ENCODE measurements at places on chromosomes 2 and 18. TPM values are rescaled to one million over a fixed set of nuclear protein-coding genes. Genes with fewer than 3 reads are reported as not detected.
A peak's percentile ranks its signal among the peaks of the same experiment; 100 is the strongest.

GRCh38 chr2:73087311-73087710 is 15.8 kb upstream of the SFXN5 start:
- no peak for DNase-seq

DNA sequence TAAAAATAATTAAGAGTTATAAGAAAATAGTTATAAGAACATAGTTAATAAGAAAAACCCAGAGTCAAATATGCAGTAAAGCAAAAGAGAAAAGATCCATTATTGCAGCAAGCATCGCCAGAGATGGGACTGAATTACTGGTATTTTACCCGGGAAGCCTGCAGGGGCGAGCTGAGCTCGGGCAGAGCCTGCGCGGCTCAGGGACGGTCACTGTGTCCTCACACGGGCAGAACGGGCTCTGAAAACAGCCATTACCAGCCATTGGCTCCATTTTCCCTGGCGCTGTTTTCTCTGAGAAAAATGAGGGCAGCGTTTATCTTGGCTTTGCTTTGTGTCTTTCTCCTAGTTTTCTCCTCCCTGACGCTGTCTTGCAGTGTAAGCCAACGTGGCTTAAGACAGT is 95.3 kb upstream of the ALKAL2 start:
- no peak for DNase-seq

- peak; percentile 37 for DNase-seq
Measured at GRCh38 chr2:165573534-165574461, 104.3 kb downstream of the CSRNP3 start.

- DNase-seq = no peak
Measured at GRCh38 chr2:216259081-216259480, 113.2 kb downstream of the MARCHF4 start.

DNA sequence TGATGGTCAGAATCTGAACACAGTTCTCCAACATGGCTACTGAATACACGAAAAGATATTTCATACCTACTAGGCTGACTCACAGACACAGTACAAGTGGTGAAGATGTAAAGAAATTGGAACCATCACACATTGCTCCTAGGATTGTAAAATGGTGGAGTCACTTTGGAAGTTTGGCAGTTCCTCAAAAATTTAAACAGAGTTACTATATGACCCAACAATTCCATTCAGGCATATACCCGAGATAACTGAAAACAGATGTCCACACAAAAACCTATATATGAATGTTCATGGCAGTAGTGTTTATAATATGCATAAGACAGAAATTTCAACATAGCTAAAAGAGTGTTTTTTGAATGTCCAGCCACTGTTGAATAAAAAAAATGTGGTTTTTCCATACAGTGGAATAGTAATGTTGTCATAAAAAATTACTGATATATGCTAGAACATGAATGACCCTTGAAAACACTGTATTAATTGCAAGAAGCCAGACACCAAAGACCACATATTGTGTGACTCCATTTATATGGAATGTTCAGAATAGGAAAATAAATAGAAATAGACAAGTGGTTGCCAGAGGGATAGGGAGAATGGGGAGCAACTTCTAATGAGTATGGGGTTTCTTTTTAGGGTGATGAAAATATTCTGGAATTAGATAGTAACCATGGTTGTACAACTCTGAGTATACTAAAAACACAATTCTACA is 10.1 kb downstream of the RMP24 start:
- no peak for DNase-seq

DNA sequence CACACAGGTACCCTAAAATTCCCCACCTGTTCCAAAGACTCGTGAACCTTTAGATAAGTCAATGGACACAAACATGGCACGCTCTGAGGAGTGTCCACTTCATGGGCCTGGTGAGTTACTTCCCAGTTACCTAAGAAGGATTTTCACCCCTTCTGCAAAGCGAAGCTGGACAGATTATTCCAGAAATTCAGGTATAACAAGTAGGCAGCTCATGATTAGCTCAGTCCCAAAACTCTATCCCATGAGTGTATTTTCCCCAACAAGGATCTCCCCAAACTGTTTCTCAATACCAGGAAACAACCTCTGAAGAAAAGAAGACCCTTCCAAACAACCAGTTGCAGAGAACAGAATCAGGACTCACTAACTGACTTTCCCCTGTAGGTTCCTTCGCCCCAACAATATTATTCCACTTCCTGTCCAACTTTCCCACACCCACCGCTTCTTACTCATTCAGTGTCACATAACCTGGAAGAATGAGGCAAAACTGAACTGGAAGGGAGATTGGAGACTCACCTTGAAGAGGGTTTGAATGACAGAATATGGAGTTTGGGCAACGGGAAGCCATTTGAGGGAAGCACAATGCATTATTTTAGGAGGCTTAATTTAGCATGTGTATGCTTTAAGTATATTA is 120.1 kb downstream of the ANTXR1 start:
- no peak for DNase-seq

GRCh38 chr2:165369131-165369897 is 100.2 kb upstream of the CSRNP3 start:
- no peak for DNase-seq

DNA sequence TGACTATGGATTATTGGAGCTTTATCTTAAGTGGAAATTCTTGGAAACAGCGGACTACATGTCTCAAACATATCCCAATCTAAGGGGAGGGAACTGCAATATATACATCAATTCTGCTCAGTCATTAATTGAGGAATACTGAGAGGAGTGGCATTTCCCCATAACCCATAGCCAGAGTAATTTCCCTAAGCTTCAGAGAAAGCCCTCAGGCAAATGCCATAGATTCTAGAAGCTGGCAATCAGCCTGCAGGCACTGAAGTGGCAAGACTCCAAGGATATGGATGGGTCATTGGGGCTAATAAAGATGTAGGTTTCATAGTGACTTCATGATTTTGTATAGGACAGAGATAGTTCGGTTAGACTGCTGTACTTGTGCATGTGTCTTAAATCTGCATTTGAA is 1960.5 kb upstream of the PIK3C3 start:
- DNase-seq = no peak

- DNase-seq = no peak
Measured at GRCh38 chr2:221876016-221876415, 303.9 kb upstream of the EPHA4 start.

GRCh38 chr2:41727711-41728110 is 320.1 kb upstream of the PKDCC start:
- DNase-seq = no peak

DNA sequence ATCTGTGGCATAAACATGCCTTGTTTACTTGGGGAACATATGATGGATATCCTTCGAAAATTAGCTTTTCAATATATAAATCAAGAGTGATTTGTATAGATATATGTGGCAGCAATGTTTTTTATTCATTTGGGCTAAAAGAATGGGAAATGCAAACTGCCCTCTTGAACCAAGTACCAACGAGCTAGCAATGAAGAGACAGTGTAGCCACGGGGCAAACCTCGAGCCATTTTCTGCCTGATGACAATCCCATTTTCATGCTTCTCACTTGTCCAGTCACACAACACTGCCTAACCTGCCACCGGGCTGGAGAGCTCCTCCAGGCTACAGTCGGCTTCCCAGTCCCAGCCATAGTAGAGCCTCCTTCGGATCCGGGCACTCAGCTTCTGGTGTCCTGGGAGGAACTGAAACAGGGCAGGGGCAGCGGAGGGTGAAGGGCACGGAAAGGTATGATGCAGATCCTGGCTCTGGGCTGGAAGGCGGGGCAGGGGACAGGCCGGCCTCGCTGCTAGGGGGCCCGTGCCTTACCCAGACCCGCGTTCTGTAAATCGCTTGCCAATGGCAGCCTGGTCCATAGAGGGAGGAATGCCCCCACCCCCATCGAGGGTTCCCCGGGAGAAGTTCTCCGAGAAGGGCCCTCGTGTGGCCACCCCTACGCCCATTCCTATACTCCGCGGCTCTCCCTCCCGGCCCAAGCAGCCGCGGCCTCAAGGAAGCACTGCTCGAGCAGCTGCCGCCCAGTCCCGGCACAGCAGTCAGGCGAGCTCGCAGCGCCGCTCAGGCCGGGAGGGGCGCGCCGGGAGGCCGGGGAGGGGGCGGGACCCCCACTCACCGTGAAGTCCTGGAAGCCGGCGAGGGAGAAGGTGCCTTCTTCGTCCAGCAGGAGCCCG is 552 bp downstream of the CNPPD1 start:
- DNase-seq = no peak

- DNase-seq = no peak
Measured at GRCh38 chr2:46821600-46821999, 94.0 kb downstream of the MCFD2 start.

DNA sequence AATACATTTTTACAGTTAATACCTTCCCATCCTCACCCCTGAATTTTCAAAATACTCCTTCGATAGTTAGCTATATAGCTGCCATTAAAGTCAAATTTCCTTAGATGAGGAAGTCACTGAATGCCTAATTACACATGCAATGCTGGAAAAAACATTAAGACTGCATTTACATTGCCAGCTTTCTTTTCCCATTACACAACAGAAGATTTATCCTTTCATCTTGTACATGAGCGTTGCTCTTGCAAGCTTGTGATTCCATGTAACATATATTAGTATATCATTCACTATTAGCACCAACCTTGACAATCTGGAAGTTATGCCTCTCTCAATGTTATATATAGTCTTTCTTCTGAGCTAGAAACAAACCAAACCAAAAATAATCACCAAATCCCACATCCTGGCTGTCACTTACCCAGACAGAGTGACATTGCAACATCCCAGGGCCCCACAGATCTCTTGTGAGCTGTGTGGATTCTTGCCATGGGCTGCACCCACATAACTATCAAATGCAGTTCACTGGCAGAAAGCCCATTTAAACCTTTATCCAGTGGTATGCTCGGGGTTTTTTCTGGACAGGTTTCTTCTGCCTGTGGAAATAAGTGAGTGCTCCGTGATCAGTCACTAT is 79.2 kb upstream of the PAPOLG start:
- DNase-seq = no peak

- DNase-seq = no peak
Measured at GRCh38 chr2:3911882-3912455, 208.6 kb downstream of the DCDC2C start.

The DNAJB2 gene
- 31.8 TPM for total RNA-seq

The GPR39 gene
- total RNA-seq = 10.8 TPM

The SULT1C4 gene
- 50.1 TPM for total RNA-seq

The RAX gene
- not detected for total RNA-seq

The RAPH1 gene
- 33.4 TPM for total RNA-seq

The SERPINB10 gene
- total RNA-seq = 0.98 TPM

The CNDP1 gene
- not detected for total RNA-seq

The REG1B gene
- total RNA-seq = not detected

The EVA1A gene
- total RNA-seq = 67.0 TPM
